Activated CD4-positive, alpha-beta T cell treated with anti-CD3 and anti-CD28 coated beads, Interleukin-2, amount 10 ng/mL, durations not matched to agents 7 days and 5 days (primary cell): ENCODE measurements at places on chromosomes 3 and 15.

DNA sequence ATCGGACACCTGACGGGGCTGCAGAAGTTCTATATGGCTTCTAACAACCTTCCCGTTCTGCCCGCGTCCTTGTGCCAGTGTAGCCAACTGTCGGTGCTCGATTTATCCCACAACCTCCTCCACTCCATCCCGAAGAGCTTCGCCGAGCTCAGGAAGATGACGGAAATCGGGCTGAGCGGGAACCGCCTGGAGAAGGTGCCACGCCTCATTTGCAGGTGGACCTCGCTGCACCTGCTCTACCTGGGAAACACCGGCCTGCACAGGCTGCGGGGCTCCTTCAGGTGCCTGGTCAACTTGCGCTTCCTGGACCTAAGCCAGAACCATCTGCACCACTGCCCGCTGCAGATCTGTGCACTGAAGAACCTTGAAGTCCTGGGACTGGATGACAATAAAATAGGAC is 9.8 kb upstream of the LRRC34 start:
- DNase-seq, result no peak

- DNase-seq, result no peak
These were observed 13.9 kb downstream of the CCR5AS start for GRCh38 chr3:46393011-46393410.

- no peak for DNase-seq
These were observed 36.3 kb downstream of the RHCG start for GRCh38 chr15:89460048-89460447.

- DNase-seq, result no peak
These were observed 11.8 kb upstream of the MEIS2 start for GRCh38 chr15:37112171-37112570.

DNA sequence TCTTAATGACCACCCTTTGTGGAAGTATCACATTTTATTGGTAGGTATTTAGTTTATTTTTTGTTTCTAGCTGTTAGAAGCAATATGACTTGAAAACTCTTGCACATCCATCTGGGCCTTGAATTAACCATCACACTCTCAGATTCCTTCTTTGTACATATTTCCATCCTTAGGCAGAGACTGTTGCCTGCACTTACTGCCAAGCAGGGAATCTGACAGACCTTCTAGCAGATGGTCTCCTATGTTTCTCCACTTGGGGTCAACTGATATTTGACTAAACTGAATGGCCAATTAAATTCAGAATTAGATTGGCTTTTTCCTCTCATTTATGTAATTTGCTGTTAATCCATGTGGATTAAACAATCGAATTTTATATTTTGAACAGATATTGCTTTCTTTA is 324.9 kb upstream of the TGFBR2 start:
- no peak for DNase-seq

GRCh38 chr15:80950291-80951078 is 39.1 kb downstream of the MESD start:
- DNase-seq, result no peak

DNA sequence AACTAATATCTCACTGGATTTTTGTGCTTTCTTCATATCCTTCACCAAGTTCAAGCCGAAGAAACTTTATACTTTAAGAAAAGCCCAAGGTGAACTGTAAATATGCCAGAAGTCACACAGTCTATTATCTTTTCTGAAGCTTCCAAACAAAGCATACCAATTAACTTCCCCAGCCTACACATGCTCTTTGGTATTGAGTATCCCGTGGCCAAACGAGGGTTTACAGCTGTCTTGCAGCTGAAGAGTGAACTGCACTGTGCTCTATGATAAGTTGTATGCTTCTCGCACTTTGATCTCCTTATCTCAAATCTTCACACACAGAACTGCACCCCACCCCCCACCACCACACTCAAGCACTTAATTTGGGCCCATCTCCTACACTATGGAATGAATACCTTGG is 215.6 kb upstream of the VEPH1 start:
- DNase-seq, result no peak

DNA sequence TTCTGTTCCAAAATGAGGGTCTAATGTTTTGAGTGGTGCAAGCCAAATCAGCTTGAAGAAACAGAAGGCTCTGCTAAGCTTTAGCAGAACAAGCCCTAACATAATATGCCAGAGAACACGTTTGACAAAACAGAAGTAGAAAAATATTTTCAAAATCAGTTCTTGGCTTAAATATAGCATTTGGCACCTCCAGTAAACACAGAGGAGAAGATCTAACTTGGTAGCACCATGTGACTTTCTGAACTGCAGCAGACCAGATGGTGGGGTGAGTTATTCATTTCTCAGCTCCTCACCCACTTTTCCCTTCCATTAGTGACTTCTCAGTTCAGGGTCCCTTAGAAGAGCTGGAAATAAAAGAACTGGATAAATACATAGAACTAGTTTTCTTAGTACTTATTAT is 395.8 kb downstream of the MAGI1 start:
- DNase-seq, result no peak

GRCh38 chr3:115617591-115617990 is 5.7 kb upstream of the GAP43 start:
- no peak for DNase-seq
